Upper lobe of right lung (tissue), 1 donor: ENCODE measurements at places on chromosomes 1 and 21.

DNA sequence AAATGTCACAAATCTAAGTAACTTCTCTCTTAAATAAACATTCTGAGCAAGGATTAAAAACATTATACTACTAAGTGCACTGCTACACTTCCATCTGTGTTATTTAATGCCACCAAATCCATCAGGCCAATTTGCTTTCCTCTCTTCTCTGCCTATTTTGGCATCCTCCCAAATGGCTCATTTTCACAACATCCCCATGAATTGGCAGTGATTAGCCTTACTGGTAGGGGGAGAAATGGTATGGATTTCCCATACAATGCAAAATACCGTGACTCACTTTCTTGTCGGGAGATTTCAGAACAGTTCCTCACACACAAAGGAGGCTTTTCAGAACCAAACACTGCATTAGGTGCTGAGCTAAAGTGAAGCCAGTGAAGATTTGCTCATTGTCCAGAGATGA is 195.7 kb downstream of the MIS18A start:
- DNase-seq: no peak

GRCh38 chr1:91700771-91701471 is 185.0 kb downstream of the TGFBR3 start:
- DNase-seq: no peak

GRCh38 chr1:151970128-151970527 is 23.5 kb downstream of the S100A10 start:
- no peak for DNase-seq

DNA sequence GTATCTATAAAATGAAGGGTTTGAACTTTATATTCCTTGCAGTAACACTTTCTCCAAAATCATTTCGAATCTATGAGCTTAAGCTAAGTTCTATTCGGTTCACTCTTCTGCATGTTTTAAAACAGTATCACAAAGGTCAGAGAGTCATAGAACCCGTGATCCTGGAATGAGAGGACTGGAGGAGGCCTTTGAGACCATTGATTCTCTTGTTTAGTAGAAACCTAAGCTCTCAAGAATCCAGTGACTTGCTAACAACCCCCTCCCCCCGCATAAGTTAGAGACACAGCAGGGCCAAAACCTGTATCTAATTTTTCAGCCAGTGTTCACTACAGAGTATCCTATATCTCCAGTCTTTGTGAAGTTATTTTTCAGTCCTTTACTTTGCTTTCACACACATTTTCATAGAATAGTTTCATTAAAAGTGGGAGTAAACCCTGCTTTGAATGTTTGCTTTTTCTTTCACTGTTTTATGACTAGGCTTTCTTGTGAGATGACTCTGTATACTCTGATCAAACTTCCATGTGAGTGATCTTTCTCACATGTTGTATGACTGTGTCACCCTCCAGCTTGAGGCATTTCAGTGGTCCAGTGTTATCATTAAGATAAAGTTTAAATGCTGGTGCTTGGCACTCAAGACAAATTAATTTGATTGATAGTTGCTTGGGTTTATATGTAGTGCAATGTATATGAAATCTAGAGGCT is 275.4 kb upstream of the SGIP1 start:
- DNase-seq: no peak

DNA sequence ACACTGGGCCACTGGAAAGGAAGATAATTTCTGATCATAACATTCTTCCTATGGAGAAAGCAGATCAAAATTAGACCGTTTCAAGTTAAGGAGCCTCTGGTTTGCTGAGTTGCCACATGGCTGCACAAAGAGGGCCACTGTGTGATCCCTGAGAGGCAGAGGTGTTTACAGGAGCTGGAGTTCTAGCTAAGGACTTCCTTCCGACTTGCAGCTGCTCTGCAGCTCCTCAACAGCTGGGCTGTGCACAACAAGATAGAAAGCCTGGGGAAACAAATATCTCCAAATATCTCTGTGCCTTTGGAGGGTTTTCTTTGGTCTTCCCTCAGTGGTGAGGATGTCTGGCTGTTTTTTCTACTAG is 26.8 kb downstream of the GADD45A start:
- DNase-seq: no peak

- no peak for DNase-seq
Measured at GRCh38 chr21:25391777-25392176, 215.5 kb downstream of the MRPL39 start.

- no peak for DNase-seq
Measured at GRCh38 chr1:203995228-203995627, 77.7 kb upstream of the SOX13 start.

- DNase-seq: peak; percentile 61
Measured at GRCh38 chr1:10631121-10631810, 156.5 kb downstream of the PEX14 start.

GRCh38 chr1:38563942-38564735 is 295.4 kb downstream of the RRAGC start:
- DNase-seq: no peak

- no peak for DNase-seq
Measured at GRCh38 chr1:92362970-92363369, 64.1 kb downstream of the RPAP2 start.

DNA sequence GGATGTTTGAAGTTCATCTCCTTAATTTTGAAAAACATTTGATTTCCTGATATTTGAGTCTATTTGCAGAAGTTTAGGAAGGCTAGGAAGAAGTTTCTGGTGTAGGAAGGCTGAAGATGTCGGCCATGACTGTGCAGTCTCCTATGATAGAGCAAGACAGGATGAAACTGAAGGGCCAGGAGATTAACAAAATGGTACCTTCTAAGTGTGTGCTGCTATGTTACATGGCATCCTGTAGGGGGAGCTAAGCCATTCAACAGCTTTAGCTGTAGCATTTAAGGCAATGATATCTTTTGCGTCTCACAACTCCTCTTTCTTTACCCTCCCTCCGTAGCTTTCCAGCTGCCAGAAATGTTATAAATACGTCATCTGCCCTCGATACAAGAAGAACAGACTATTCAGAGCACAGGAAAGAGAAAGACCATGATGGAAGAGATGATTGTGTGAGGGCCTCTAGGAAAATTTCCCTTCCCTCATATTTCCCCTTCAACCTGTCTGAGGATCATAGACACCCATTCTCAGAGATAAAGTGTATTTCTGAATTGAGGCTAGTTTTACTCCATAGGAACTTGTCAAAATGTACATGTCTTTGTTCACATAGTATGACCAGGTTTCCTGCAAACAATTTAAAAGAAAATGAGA is 61.1 kb downstream of the XCL1 start:
- DNase-seq: no peak

GRCh38 chr1:36136535-36136934 is 11.5 kb upstream of the COL8A2 start:
- DNase-seq: no peak

DNA sequence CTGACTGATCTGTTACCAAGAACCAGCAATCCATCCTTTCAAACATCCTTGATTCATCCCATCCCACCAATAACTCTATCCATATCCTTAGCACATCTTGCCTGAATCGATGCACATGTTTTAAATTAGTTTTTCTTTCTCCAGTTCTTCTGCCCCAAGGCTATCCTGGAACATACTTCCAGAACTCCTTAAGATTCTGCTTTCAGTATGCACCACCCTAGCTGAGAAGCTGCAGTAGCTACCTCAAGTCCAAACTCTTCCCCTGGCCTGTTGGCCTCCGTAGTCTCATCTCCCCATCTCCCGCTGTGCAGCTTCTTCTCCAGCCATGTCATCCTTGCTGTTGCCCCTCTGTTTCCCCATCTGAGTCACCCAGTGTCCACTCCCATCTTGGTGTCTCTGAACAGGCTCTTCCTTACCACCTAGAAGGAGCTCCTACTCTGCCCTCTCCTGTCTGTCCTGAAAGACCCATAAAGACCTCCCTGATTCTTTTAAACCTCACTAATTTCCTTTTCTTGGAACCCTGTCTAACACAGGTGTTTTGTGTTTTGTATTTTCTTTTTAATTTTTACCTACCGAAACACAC is 108.0 kb downstream of the SGIP1 start:
- DNase-seq: no peak

- no peak for DNase-seq
Measured at GRCh38 chr1:102838016-102838415, 270.3 kb downstream of the COL11A1 start.
